ENCODE measurements at places on chromosomes 4 and X.

DNA sequence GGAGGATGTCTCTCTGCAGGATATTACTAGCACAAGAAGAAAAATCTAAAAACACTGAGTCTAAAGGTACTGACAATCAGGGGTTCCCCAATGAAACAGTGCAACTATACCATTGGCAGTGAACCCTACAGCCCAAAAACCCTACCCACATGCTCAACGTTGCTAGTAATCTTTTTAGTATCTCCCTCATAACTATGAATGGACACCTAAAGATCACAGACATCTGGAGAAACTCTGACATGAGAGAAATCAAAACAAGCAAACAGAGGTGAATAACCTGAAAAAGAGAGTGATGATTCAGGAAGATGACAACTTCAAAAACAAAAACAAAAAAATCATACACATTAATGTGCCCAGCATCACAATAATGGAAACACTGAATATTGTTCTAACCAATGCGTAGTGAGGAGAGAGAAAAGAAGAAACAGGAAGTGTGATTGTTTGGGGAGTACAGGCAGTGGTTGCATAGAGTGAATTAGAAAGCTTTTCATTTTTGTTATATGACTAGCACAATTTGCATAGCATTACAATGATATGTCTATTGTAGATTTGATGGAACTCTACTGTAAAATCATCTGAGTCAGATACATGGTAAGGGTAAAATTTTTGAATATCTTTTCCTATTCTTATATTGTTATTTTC, 78.9 kb upstream of the FMR1 start:
- no peak for DNase-seq

GRCh38 chr4:113996599-113997177, 17.2 kb upstream of the ARSJ start:
- no peak for DNase-seq

DNA sequence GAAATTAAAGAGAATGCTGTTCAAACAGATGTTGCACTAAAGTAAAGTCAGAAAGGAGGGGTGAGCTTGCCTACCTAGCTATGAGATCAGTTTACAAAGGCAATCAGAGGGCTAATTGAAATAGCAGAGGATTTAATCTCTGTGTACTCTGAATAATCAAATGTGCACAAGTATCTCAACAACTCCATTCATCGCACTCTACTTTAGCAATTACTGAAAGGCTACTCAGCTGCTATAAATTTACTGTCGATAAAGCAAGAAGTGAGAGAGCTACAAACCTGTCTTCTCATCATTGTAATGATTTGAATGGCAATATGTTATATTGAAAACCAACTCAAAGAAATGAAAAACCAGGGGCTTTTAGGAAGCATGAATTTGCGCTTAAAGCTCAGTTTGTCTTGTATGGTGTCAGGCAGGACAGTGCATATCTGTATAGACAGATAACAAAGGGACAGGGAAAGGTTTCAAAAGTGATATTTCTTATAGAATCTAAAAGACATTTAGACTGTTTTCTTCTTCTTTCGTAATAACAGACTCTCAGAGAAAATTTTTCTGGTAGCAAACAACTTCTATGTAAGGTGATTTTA, 34.8 kb downstream of the GC start:
- DNase-seq, result no peak

DNA sequence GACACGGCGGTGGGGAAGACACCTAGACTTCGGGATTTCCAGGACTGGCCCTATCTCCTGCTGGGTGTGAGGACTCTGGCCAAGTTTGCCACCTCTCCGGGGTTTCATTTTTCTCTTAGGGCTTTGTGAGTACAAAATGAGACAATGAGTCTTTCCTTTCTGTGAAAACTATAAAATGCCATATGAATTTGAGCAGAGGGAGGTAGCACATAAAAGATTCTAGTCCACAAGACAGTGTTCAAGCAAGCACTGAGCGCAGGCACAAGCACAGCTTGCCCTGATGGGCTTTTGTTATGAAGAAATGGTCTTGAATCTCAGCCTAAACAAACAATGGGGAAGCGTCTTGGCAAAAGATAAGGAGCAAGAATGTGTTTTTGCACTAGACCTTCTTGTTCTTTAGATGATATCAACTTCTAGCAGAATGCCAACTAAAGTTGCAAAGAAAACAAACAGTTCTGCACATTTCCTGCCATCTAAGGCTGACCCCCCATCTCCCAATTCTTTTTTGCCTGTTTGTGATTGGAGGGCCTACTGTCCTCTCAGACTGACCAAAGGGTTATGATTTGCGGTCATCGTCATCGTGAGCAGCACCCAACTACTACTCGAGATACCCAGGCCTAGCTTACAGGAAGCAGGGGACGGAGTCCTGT, 73.0 kb upstream of the ZNF518B start:
- DNase-seq, result no peak

DNA sequence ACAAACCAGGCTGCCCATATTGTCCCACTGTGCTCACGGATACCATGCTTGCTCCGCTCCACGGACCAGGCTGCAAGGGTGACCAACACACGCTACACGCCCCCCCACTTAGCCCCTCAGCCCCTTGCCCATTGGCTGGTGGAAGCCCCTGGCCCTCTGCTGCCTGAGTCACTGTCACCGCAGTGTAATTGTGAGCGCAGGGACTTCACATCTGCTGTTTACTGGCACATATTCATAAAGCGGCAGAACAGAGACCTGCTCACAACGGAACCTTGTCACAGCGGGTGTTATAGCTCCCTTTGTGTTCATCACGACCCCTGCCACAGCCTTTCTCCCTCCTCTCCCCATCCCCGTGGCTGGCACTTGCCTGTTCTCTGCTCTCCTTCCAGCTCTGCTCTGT, 83.7 kb downstream of the PSAPL1 start:
- DNase-seq, result no peak

- DNase-seq, result no peak
Measured at GRCh38 chrX:36019125-36019524, 99.6 kb downstream of the CFAP47 start.

Data from activated naive CD4-positive, alpha-beta T cell treated with Interleukin-2 at 50 U/mL for 16 hours (primary cell).